CD8-positive, alpha-beta memory T cell (primary cell): ENCODE measurements at places on chromosomes 5 and 9. TPM values are rescaled to one million over a fixed set of nuclear protein-coding genes. Genes with fewer than 3 reads are reported as not detected.

- DNase-seq = no peak
Observed at GRCh38 chr9:114641967-114642366, 15.6 kb downstream of the TEX53 start.

- no peak for DNase-seq
Observed at GRCh38 chr5:55584398-55585205, 49.8 kb upstream of the PLPP1 start.

- no peak for DNase-seq
Observed at GRCh38 chr9:23849379-23850035, 23.5 kb upstream of the ELAVL2 start.

DNA sequence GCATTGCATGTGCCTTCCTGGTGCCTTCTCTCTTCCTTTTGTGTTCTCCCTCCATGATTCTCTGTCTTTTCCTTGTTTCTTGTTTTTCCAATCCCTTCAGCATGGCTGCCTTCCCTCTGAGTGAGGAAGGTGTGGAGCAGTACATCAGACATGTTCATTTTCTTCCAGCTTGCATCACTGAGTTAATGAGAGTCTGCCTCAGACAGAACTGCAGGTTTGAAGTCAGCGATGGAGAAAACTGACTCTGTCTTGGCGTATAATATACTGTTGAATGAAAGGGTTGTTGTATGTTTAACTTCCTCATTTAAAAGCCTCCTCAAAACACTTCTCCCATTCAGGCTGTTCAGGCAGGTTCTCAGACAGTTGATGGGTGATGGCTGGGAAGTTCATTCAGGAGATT, 129.3 kb downstream of the KDM4C start:
- DNase-seq = no peak

GRCh38 chr9:126500600-126501382, 112.9 kb upstream of the LMX1B start:
- peak; percentile 51 for DNase-seq

Gene ELOVL7
- not detected for polyA plus RNA-seq
